ENCODE measurements at places on chromosomes 7 and 10.
A peak's percentile ranks its signal among the peaks of the same experiment; 100 is the strongest.

DNA sequence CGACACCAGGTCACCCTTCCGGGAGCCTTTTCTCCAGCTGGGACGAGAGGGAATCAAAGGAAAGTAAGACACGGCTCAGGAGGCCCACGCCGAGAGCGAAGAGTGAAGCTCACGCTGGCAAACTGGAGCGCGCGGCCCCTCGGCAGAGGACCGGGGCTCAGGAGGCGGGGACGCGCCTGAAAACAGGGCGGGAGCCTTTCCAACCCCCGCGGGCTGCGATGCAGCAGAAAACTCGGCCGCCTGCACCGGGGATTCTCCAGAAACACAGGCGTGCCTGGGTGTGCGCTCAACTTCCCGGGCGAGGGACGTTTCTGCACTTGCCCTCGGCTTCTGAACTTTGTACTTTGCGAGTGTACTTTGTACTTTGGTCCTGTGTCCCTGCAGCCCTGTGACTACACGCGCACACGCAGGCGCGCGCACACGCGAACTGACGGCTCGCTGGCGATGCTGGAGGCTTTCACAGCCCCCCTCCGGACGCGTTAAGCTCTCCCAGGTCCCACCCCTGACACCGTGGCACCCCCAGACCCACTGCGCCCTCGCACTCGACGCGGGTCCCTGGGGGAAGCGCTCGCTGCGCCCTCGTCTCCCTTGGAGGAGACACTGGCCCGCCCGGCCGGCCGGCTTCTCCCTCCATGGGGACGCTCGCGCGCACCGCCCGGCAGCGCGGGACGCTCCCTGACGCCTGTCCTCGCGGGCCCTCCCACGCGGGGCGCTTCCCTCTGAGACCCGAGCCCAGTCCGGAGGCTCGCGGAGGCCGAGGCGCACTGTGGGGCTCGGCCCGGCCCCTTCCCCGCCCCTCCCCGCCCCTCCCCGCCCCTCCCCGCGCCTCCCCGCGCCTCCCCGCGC lies 588 bp upstream of the PAOX start:
- peak; percentile 20 for DNase-seq

DNA sequence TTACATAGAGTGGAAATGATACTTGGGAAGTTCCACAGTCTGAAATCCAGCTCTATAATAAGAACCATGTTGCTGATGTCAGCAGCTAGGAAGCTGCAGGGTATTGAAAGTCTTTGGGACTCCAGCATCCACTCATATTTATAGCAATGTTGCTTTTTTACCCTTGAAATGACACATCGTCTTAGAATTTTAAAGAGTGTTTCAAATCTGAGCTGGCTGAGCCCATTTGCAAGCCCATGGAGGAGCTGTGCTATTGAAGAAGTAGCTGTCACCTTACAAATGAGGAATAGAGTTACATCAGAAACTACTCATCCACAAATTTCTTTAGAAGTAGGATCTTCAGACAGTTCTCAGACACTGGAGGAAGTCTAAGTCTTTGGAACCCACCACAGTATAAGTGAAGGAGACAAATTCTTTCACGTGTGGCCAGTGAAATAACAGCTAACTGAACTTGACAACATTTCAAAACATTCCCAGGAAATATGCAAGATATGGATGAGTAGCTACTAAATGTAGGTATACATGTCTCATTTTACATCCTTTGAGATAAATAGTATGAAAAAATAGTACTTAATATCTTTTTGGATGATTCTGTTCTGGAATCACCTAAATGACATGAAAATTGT lies 203.6 kb downstream of the ZNF365 start:
- no peak for DNase-seq

- DNase-seq, result no peak
Measured at GRCh38 chr7:14714161-14714728, 188.3 kb downstream of the DGKB start.

DNA sequence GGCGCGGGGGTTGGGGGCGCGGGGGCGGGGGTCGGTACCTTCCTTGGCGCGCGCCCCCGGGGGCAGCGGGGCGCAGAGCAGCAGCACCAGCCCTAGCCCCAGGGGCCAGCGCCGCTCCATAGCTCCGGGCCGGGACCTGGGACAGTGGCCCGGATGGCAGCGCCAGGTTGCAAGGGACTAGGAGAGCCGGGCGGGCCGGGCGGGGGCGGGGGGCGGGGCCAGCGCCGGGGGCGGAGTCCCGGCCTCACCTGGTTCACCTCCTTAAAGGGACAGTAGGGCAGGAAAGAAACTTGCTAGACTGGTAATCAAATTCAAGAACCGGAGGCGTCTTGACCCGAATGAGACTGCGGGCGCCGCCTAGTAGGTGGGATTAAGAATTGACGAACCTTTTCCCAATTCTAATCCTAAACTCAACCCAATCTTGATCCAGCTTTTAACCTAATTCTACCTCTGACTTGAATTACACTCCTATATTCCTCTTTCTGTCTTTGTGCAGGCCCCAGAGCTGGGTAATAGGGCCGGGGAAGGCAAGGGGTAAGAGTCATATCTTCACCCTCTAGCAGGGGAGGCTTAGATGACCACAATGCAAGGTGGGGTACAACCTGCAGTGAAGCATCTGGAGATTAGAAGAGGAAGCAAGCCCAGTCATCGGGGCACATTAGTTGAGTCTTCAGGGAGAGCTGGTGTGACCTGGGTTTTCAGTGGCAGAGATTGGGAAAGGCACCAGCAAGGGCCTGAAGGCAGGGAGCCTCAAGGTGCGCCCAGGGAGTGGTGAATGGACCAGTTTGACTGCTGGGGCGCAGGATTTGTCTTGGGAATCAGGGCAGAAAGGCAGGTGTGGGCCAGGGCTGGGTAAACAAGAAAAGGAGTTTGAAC lies at the start of gene EPHA1:
TSS of gene EPHA1 (minus strand) at position 171 of the 876 bp plus-strand sequence. CDS start at position 120, 51 bp downstream.
- DNase-seq, result no peak

DNA sequence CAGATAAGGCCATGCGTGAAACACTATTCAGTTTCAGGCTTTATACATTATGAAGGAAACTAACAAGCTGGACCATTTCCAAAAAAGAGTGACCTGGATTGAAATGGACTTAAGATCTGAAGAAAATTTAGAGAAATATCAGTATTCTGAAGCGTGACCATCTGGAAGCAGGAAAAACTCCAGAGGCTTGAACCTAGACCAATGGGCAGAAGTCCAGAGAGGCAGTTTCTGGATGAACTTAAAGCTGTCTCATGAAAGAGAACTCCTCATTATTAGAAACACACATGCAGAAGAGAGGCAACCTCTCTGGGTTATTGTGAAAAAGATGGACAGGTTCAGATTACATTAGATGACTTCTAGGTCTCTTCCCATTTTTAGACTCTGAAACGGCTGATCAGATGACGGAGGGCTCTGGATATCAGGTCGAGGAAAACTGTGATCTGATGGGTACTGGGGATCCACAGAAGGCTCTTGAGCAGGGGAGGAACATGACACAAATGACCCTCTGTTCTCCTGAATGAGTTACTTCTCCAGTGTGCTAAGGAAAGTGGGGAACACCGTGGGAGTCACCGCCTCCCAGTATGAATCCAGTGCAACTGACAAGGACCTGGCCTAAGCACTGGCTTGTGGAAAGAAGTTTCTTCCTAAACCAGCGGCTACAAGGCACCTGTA lies 116.5 kb downstream of the SPDYE5 start:
- DNase-seq, result no peak

- DNase-seq, result no peak
Measured at GRCh38 chr7:157627646-157628045, 290.8 kb downstream of the DNAJB6 start.

- no peak for DNase-seq
Measured at GRCh38 chr7:44274623-44274975, 50.8 kb downstream of the CAMK2B start.

GRCh38 chr10:77888356-77888703 lies 38.2 kb downstream of the DLG5 start:
- no peak for DNase-seq

GRCh38 chr10:130929422-130930325 lies 381.8 kb downstream of the TCERG1L start:
- no peak for DNase-seq

GRCh38 chr10:35924759-35925158 lies 282.7 kb upstream of the FZD8 start:
- DNase-seq, result no peak

- DNase-seq, result no peak
Measured at GRCh38 chr7:957418-958220, 3.1 kb upstream of the ADAP1 start.

DNA sequence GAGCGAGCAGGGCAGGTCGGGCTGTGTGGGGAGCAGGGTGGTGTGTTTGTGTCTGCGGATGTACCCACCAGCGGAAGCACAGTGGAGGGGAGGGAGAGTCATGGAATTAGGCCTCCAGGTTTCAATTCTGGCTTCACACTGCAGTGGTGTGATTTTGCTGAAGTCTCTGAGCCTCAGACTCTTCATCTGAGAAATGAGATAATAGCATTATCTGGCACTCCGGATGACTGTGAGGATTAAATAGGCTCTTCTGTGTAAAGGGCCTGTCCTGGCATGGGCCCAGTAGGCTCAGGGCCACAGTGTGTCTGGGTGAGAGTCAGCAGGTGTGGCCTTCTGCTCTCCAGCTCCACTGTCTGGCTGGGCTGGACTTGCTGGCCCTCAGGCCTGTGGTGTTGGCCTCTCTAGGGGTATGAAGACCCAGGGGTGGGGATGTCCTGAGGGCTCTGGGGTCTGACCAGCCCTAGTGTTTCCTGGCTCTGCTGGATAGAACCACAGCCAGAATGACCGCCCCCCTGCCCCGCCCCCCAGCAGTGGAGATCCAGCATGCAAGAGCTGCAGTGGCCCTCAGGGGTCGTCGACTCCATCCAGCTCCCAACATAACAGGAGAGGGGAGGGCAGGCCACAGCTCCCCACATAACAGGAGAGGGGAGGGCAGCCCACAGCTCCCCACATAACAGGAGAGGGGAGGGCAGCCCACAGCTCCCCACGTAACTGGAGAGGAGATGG lies 178.6 kb downstream of the RPS24 start:
- DNase-seq, result no peak

GRCh38 chr10:102065561-102066398 lies 631 bp downstream of the HPS6 start:
- DNase-seq, result no peak
